ENCODE measurements at places on chromosomes 3 and 15.

DNA sequence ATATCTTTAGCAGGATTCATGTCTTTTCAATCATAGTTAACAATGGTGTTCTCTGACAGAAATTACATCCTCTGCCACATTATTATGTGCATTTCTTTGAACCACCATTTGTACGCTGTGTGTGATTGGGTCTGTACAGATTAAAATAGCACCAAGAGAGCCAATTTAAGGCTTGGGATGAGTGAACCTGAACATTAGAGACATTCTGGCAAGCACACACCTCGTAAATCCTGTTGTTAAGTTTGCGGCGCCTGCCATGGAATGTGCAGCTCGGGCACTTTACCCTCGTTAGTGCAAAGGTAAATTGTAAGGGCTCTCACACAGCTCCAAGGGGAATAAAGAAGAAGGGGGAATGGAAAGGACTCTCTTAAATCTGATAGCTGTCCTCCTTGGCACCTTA lies 482.4 kb upstream of the DPPA4 start:
- no peak for DNase-seq

DNA sequence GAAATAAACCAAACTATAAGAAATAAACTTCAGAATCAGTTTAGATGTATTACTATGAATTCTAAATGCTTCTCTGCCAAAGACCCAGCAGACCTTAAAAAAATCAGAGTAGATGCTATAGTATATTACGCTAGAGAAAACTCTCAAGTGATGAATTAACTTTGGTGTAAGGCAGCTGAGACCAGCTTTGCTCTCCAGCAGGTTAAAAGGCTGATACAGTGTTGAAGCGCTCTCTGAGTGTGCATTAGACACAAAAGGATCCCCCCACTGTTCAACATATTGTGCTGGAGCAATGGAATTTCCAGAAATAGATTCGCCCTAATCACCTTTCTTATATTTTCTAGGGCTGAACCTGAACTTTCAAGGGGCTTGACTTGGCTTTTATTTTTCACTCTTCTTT lies 190.0 kb downstream of the EFHB start:
- DNase-seq, result no peak

DNA sequence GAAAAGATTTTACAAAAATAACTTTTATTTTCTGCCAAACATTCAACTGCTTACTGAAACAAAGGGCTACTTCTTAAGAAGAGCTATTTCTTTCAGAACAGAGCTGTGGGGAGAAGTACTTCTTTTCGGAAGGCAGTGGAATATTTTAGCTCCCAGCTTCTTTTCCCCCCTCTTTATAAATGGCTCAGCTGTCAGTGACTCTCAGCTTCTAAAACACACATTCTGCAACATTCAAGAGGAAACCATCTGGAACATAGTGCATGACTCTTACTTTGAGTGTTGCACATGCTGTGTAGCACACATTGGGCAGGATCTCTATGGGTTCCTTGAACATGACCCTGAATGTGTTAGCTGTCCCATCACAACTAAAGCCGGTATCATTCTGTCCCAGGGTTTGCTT lies 7.0 kb upstream of the C15orf40 start:
- no peak for DNase-seq

DNA sequence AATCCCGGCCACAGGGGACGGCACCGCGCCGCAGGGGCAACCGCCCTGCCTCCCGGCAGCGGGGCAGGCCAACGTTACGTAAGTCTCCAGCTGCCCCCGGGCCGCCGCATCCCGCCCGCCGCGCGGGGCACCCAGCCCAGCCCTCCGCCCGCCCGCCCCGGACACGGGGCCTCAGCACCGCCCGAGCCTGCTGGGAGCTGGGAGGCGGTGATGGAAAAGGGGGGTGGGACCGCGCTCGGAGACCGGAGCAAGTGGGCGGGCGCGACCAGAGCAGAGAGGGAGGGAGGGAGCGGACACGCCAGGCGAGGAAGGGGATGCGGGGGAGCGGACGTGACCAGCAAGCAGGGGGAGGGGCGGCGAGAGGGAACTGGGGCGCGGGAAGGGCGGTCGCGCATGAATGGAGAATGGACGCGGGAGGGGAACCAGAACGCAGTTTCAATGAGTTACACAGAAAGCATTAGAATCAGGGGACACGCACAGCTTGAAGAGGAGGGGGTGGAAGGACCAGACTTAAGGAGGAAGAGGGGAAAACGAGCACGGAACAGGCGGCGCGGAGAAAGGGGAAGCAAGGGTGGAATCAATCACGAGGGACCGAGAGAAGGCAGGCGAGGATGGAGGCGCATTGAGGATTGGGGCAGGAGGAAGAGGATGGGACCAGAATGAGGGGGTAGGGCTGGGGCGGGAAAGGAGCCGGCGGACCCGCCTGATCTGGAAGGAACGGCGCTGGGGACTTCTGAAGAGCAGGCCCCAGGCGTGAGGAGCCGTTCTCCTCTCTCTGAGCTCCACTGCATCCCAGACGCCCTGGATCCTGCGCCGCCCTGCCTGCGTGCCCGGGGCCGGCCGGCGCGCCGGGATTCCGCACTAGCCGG lies 559 bp downstream of the PKM start:
- peak; percentile 52 for DNase-seq

DNA sequence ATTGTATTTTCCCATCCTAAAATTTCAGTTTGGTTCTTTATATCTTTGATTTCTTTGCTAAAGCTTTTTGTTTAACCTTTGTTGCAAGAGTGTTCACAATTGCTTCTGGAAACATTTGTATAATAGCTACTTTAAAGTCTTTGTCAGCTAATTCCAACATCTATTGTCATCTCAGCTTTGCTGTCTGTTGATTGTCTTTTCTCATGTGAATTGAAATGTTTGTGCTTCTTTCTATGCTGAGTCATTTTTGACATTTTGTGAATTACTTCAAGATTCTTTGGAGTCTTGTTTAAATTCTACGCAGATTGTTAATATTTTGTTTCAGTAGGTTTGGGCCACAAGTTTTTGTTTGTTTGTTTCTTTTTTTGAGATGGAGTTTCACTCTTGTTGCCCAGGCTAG lies 73.2 kb downstream of the SUCNR1 start:
- DNase-seq, result no peak

DNA sequence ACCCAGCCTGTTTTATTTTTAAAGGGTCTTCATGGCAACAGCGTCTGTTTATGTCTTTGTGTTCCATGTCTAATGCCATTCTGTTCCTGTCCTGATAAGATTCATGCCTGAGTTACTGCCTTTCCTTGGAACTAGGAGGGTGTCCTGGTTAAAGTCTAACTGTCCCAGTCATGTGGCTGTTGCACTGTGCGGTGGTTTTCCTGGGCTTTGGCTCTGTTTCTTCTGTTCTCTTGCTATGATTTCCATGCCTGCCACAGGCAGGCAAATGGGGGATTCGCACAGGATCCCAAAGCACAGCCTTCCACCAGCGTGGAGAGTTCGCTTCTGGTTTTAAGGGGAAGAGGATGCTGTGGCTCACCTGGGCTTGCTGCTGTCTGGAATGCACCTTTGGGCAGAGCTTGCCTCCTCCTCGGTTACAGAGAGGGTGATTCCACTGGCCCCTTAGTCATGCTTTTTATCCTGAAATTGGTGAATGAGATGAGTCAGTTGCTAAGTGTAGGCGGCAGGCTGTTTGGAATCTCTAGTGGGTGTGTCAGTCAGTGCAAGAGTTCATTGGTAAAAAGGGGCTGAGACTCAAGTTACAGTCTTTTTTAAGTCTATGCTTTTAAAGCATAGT lies 86.8 kb downstream of the CCK start:
- no peak for DNase-seq

- no peak for DNase-seq
Observed at GRCh38 chr3:36959821-36960220, 15.0 kb upstream of the TRANK1 start.

DNA sequence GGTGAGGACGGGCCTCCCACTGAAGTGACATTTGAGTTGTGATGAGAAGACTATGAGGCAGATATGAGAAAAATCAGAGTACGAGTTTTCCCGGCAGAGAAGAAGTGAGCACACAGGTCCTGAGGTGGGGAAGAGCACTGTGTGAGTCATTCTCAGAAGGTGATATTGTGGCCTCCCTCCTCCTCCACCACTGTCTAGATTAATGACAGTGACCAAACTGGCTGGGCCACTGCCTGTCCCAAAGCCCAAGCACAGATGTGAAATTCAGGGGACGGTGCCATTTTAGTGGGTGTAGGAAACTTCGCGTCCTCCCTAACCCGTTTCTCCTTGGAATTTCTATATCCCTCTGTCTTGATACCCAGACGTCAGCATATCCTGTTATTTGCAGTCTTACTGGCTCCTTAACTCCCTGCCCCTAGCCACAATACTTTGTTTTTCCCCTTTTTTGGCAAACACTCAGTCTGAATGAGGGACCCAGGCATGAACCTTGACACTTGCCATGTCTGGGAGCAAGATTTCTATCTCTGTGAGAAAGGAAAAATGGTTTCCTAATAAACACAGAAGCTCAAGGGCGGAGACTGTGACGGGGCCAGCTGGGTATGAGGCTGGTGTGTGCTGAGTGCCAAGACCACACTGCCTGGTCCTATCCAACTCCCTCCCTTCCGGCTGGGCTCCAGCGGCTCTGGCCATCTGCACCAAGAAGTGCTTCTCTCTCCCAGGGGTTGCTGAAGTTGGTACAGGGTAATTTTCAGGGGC lies 15.2 kb downstream of the PRICKLE2 start:
- DNase-seq, result no peak

DNA sequence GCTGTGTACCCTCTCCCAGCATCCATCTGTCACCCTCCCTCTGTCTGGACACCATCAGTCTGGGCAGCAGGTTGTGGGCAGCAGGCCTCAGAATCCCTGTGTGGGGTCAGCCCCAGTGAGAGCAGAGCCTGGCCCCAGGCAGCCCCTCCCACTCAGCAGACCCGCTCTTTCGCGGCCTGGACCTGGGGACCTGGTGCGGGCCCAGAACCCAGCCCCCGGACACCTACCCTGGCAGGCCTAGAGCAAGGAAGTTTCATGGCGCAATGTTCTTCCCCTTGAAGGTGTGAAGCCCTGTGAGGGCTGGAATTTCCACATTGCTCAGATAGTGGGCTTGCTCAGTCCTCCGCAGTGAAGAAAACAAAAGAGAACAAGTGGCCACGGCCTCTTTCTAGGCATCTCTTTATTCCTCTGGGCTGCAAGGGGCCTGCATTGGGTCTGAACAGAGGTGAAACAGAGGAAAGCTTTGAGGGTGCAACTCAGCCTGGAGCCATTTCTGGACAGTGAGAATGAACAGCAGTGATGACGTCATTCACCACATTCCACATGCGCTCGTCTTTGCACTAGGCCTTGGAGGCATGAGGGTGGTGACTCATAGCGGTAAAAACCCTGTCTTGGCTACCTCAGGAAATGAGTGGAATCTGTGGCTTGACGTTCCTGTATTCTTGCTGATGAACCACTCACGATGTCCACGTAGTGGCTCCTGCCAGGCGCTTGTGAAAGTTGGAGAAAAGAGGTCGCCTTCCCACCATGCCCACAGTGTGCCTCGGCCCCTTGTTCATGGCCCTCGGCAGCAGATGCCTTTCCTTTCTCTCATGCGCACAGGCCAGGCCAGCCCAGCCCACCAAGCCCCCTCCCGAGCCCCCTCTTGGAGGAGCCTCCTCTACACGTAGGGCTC lies 66.1 kb downstream of the SLC30A4 start:
- peak; percentile 33 for DNase-seq

DNA sequence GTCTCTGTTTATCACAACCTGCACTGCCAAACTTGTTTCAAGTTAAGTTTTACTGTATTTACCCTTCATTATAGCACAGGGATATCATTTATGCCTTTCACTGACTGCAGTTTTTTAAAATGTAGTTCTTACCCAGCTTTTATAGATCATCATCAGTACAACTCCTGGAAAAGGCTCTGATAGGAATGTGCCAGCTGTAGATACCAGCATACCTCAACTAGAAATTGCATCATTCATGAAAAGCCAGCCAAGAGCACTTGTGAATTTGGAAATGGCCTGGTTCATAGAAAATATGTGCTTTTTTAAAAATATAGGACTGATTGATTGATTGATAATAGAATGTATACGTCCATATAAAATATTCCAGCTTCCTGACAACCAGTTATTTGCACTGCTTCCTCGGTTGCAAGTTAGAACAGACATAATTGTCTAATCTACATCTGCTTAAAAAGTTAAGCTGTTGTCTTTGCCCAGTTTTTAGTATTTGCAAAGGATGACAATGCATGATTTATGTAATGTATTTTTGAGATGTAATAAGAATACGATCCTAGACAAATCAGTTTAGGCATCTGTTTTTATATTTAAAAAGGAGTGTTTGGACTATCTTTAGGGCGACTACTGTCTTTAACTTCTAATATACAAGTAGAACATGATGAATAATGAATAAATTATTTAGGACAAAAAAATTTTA lies 58.5 kb downstream of the DCUN1D1 start:
- DNase-seq, result no peak

DNA sequence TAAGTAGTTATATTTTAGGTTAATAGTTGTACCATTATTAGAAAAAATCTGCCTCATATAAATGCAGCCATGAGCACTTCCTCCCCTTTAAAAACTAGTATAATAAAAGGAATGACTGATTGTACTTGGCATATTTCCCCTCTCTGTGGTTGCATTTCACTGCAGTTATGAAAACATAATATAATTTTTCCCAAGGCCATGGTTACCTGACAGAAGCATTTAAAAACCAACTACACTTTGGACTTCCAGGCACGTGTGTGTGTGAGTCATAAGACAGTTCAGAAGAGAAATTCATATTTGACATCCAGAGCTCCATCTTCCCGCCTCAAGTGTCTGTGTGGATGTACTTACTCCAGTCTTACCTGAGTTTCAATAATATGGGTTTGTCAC lies 828.2 kb upstream of the CFAP20DC start:
- no peak for DNase-seq

GRCh38 chr3:54366007-54366750 lies 243.8 kb downstream of the CACNA2D3 start:
- DNase-seq, result no peak

DNA sequence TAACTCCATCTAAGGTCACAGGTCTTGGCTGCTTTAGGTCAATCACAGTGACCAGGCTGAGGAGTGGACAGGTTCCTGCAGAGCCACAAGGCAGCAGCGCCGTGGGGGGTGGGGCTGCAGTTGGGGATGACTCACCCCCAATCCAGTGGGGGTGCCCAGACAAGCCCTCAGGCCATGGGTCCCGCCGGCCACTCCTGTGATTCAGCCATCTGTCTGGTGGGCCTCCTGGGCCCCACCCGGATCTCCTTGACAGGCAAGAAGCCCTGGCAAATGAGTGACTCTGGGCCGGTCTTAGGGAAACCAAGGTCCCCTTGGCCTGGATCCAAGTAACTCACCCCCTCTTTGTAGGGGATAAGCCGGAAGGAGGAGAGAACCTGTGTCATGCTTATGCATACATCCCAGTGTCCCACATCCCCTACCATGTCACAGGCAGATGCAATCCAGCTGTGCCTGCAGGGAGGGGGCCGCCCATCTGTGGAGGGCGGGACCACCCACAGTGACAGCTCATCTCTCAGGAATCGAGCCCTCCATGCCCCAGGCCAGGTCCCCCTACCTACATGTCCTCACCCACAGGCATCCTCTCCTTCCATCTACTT lies 495 bp upstream of the COL7A1 start:
- no peak for DNase-seq

Data from stimulated activated CD8-positive, alpha-beta memory T cell treated with anti-CD3 and anti-CD28 coated beads, Interleukin-2, amount 100 ng/mL, for 1 hour (primary cell).